A673 (cell line): ENCODE measurements at places on chromosomes 1 and 21.

DNA sequence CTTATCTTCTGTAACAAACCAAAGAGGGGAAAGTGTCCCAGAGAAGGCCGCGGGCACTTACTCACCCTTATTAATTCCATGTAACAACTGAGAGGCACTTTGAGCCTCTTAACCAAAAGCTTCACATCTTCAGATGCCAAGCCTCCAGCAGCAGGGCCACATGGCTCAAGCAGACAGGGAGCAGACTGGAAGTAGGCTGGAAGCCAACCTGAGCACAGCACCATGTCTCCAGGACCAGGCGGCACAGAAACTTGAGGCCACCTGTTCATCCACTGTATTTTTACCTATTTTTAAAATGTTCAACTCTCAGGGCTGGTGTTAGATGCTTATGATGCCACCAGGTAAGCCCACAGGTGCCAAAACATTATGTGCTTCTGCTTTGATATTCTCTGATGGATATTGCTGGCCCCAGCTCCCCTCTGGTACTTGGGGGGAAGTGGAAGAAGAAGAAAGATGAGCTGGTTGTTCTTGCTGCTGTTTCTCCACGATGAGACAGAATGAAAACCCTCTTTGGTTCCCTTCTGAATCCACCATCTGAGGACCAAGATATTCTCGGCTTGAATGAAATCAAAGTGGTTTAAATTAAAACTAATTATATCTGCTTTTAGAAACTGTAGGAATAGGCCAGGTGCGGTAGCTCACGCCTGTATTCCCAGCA lies 30.6 kb upstream of the SDE2 start:
- no peak for DNase-seq

GRCh38 chr1:19257178-19257914 lies 5.7 kb downstream of the MRTO4 start:
- DNase-seq, result no peak

DNA sequence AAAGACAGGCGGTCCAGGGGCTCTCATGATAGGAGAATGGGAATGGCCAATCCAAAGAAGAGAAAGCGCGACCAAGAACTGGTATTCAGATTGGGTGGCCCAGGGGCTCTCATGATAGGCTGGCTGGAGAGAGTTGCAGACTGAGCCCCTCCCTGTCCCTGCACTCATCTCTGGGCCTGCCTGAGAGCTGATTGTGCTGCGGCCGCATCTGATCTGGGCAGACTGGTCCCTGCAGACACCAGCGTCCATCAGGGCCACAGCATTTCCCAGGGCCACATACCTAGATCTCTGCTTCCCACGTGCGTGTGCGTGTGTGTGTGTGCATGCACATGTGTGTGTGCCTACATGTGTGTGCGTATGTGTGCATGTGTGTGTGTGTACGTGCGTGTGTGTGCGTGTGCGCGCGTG lies 30.4 kb upstream of the MAN1C1 start:
- no peak for DNase-seq

DNA sequence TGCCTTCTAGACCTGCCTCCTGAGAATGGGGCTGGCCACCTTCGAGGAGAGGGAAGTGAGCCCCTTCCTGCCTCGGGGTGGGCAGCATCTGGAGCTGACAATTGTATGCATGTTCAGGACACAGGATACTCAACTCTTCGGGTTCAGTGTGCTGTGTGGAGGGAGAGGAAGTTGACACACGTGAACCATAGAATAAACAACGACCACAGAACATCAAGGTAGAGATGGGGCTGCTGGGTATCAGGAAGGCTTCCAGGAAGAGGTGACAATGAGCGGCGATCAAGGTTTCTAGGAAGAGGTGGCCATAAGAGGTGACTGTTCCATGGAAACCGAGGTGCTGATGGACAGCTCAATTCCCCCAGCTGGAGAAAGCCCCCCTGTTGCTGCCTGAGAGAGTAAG lies 22.0 kb downstream of the UBIAD1 start:
- DNase-seq, result no peak

DNA sequence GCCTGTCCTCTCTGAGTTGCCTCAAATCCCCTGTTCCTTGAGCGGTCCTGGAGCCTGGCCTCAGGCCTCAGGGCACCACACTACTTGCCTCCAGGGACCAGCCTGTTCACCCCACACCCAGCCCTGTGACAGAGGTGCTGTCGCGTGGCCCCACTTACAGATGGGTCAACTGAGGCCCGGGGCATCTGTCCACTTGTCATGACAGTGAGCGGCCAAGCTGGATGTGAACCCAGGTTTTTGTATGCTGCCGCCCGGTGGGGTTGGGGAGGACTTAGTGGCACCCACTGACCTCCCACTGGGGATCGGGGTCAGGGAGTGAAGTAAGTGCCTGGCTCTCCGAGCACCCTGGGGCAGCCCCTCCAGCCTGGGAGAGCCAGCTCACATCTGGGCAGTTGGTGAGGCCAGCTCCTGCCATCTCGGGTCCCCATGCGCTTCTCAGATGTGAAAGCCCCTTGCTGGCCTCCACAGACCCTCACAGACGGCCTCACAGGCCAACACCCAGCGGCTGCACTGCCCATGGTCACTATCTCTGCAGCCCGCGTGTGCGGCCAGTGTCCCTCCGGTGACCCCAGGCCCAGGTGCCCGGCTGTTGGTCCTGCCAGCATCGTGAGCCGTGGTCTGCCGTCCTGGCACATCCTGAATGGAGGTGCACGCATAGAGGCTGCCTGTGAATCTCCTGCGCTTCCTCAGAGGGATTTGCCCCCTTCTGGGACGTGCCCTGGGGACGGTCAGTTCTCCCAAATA lies 9.3 kb upstream of the FAAP20 start:
- DNase-seq, result no peak

DNA sequence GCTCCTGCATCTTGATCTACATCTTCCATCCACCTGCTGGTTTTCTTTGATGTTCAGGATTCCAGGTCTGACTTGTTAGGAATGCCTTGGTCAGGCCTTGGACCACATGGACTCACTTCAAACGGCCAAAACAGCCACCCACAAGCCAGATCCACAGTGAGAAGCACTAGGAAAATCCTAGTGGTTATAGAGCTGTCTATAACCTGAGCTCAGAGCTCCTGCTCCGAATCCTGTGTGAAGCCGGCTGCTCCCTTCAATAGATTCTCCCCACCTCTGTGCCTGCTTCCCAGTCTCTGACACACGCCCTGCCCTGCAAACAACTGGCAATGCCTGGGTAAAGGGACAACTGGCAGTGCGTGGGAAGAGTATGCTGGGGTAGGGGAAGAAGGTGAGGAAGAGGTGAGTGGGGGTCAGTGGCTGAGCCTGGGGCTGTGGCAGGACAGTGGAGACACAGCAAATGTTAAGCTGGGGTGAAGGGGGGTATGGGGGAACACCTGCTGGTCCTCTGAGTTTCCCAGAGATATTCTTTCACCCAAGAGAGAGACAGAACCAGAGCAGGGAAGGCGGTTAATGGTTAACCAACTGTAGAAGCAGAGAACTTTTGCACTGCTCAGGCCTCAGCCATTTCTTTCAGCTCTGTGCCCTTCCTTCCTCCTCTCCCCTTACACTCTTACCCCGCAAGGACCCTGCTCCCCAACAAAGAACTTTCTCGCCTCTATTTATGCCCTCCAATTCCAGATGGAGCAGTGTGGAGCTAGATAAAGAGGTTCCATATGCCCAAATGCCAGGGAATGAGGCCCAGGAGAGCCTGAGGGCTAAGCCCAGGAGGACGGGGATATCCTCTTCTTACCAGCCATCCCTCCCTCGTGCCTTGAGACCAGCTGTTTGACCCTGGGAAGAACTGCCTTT lies 4.5 kb downstream of the PLXNA2 start:
- DNase-seq, result no peak

DNA sequence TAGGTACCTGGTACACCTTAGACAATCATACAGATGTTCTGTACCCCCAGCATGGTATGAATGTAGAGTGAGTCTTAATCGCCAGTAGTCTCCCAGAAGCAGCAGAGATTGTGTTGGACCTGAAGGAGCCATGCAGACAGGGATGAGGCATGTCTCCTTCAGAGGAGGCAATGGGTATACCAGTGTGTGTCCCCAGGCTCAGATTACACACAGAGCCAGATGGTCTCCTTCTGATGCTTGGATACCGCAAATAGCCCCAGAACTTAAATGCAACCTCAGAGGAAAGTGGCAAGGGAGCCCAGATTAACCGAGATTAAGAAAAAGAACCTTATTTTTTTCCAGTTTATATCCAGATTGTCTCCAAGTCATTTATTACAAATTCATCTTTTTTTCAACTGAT lies 96.8 kb upstream of the C21orf91 start:
- no peak for DNase-seq

DNA sequence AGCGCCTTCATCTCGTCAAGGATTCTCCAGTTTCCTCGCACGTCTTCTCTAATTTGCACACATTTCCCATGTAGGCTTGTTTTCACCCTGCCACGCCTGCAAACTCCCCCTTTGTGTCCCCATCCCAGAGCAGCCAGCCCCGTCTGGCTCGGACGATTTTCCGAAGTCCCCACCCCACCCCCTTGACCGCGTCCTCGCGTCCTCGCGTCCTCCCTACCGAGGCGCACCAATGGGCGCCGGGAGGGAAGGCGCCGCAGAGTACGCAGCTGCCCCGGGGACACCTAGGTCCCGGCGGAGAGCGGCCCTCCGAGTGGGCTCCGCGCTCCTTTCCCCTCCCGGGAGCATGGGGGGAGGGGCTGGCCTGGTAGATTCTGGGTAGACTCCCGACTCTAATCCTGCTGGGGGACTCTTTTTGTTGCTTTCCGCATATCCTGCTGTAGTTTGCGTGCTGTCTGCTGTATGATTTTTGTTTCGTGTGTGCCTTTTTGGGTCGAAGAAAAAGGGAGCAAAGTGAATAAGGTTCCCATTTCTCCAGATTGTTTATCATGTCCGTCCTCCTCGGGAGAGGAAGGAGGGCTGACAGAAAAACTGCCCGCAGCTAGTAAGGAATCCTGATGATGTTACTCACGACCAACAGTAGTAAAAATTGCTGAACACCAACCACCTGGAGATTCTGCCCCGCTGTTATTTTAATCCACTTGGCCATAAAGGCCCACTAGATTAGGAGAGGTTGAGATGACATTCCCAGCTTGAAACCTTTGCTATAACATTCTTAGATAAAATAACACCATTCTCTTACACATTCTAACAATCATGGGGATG lies 1.5 kb downstream of the CACHD1 start:
- peak; percentile 64 for DNase-seq

- DNase-seq, result no peak
Measured at GRCh38 chr1:1899266-1899966, 8.5 kb upstream of the GNB1 start.

GRCh38 chr1:10054465-10054864 lies 21.7 kb downstream of the UBE4B start:
- DNase-seq, result no peak

DNA sequence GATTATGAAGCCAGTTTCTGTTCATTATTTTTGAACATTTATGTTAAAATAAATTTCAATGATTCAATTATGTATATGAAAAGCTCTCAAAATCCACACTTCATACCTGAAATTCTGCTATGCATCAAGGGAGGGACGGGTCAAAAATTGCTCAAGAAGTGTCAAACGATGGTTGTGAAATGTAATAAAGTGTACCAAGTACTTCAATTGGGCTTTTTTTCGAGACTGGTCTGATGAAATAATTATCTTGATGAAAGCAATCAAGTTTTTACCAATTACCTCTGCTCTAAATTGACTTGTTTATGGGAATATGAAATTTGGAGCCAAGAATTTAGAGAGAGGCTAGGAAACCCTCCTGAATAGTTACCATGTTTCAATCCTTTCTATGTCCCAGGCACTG lies 7.9 kb downstream of the OSCP1 start:
- DNase-seq, result no peak

GRCh38 chr21:40625991-40626390 lies 221.0 kb downstream of the DSCAM start:
- no peak for DNase-seq

- no peak for DNase-seq
Measured at GRCh38 chr1:33088119-33088906, 7.4 kb downstream of the AZIN2 start.

- DNase-seq, result peak; percentile 29
Measured at GRCh38 chr1:52444463-52444862, 40.1 kb downstream of the PRPF38A start.

- DNase-seq, result peak; percentile 90
Measured at GRCh38 chr1:199551967-199552565, 475.4 kb upstream of the NR5A2 start.

DNA sequence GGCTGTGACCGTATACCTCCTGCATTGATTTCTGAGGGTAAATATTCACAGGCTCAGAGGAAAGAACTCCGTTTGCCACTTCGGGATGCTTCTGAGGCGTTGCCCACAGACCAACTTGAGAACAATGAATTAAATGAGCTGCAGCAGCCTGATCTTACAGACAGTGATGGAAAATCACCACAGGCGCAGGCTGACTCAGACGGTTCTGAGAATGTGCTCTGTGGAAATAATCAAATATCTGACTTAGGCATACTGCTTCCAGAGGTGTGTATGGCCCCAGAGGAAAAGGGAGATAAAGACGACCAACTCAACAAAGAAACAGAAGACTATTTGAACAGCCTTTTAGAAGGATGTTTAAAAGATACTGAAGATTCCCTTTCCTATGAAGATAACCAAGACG lies 76.7 kb upstream of the SCCPDH start:
- peak; percentile 50 for DNase-seq

DNA sequence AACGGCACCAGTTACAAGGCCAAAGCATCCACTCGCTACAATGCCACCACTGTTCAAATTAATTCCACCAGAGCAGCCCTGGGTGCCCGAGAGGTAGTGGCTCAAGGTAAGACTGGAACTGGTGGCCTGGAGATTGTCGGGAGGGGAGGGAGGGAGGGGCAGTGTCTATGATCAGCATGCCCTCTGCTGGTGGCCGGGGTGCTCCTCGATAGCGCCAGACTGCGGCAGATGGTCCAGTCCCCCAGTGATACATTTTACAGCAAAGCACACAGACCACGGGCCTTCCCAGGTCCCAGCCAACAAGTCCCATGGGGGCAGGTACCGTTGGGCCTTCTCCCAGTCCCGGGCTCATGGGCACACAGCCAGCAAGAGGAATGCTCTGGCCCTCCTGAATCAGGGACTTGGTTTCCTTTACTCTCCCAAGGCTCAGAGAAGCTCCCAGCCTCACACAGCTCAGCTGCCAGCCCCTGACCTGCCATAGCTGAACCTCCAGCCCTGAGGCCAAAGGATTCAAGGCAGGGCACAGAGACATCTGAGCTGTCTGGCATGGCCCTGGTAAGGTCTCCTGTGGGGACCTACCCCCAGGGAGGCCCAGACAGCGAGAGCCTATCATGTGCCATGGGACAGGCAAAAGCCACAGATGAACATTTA lies 15.3 kb downstream of the ACOT7 start:
- DNase-seq, result no peak

GRCh38 chr1:62946511-62946910 lies 162.6 kb downstream of the ATG4C start:
- DNase-seq, result no peak

DNA sequence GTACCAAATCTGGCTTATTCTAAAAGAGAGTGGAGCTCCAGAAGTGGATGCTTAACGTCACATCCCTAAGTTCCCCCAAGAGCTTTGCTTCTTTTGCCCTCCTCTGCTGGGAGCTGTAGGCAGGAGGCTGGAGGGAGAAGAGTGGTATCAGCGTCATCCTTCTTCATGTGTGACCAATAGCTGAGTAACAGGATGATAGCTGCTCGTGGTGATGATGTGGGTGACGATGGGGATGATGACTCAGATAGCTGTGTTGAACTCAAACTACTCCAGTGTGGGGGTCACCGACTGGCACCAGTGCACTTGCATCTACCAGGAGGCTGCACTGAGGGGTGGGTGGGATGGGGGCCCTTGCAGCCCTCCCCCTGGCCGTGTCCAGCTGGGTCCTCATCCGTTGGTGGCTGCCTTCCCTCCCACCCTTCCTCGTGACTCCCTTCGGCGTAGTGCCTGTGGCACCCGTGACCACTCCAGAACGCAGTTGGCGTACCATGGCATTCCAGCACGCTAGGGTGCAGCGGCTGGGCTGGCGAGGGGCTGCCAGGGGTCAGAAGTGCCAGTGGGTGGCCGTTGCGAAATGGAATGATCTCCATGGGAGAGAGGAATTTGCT lies 1.1 kb downstream of the IGFN1 start:
- peak; percentile 30 for DNase-seq
